Stimulated activated CD8-positive, alpha-beta memory T cell treated with anti-CD3 and anti-CD28 coated beads, Interleukin-2, amount 100 ng/mL, for 1 hour (primary cell): ENCODE measurements at places on chromosomes 6 and 20.

DNA sequence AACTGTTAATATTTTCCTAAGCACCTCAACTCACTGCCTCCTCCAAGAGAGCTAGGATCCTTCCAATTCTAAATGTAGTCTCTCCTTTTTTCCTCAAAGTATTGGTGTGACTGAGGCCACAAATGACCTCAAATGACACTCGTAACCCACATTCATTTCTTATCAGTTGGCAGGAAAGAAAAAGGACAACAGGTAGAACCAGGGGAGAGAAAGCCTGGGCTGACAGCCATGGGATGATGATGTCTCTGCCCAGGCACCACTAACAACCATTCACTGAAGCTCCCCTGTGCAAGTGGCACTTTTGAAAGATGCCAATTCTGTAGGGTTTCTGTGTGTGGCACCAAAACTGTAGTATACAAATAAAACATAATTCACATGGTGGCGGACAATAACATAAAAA is 7.4 kb downstream of the ZBTB24 start:
- no peak for DNase-seq

GRCh38 chr6:87848616-87849015 is 146.6 kb upstream of the AKIRIN2 start:
- DNase-seq = no peak

DNA sequence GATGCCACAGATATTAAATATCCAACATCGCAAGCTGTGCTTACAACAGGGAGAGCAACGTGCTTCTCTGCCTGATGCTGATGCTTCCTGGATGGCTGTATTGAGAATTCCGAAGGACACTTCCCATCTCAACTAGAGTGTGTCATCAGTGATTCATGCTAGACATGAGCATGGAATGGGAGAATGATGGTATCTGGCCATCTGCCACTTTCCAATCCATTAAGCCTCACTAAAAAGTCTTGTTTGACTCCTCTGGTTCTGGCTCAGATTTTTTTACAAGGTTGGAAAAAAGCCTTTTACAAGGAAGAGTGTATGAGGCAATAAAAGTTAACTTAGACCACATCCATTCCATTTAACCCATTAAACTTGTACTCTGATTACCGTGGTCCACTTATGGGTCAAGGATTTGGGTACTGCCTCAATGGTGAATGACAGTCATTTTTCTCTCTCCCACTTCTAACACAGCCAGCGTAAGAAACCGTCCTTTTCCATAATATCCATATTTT is 265.3 kb downstream of the UST start:
- no peak for DNase-seq

DNA sequence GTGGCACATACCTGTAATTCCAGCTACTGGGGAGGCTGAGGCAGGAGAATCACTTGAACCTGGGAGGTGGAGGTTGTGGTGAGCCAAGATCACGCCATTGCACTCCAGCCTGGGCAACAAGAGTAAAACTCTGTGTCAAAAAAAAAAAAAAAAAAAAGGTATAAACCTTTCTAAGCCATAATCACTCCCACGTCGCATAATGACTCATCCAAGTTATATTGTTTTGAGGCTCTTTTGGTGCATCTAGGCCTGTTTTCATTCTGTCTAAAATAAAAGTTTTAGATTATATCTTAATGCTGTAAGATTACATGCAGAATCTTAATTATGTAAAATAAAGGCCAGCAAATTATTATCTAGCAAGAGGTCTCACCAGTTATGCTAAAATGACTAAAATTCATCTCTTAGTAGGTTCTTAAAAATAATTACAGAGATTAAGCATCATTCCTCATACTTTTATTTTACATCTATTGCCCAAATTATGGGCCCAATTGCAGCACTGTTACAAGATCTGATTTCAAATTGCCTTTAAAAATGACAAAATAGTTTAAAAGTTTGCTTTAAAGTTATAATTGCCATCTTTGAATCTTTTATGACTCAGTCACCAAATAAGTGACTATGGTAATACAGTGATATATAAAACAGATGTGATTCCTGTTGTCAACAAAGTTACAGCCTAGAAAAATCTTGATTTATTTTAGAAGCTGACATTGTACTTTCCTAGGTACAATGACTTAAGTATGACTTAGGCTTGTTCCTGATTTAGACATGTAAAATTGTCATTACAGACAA is 10.4 kb upstream of the SUMO4 start:
- DNase-seq = no peak

DNA sequence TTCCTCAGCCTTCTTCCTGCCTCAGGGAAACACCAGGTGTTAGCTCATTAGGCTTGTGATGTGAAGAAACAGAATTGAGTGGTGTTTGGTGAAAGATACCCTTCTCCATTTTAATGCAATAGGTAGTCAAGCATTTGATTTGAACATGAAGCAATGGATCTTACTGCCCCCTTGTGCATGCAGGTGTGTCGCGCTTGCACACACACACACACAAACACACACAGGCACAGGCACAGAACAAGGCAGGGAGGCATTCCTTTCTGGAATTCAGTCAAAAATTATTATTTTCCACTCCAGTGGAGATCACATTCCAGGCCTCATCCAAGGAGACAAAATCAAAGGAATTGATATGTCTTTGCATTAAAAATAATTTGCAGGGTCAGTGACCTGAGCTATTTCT is 667.0 kb upstream of the MARCKS start:
- no peak for DNase-seq

GRCh38 chr6:135811170-135811569 is 40.3 kb upstream of the PDE7B start:
- DNase-seq = no peak

DNA sequence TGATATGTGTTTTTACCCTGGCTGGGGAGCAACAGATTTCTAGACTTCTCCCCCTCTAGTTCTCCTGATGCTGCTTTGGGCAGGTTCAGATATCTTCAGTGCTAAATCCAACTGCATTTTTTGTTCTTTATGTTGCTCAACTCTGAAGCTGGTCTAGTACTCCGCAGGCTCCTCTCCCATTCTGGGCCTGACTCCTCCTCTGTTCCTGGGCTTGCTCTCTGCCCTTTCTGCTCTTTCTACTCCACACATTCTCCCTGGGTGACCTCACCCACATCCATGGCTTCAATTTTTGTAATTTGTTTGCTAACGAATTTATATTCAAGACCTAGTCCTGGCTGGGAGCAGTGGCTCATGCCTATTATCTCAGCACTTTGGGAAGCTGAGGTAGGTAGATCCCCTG is 6.4 kb downstream of the FYN start:
- DNase-seq = no peak

DNA sequence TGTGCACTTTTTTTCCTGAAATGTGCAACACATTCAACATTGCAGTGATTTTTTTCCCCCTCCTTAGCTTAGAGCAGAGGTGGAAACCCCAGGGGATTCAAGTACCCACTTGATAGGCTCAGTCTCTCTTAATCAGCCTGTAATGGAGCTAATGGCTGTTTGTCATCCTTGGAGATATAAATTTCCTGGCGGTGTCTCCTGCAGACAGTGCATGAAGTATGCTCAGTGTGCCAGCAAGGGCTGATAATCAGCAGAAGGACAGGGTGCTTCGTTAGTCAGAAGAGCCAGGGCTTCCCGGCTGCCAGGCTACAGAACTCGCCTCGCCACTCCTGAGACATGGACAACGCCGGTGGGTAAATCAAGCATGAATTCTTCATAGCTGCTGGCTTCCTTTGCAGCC is 69.8 kb upstream of the PHACTR2 start:
- no peak for DNase-seq

- no peak for DNase-seq
Observed at GRCh38 chr6:100176311-100176950, 182.4 kb upstream of the MCHR2 start.

GRCh38 chr6:137864812-137865508 is 2.1 kb upstream of the TNFAIP3 start:
- DNase-seq = no peak

GRCh38 chr6:72418495-72418894 is 203.4 kb upstream of the KCNQ5 start:
- no peak for DNase-seq

DNA sequence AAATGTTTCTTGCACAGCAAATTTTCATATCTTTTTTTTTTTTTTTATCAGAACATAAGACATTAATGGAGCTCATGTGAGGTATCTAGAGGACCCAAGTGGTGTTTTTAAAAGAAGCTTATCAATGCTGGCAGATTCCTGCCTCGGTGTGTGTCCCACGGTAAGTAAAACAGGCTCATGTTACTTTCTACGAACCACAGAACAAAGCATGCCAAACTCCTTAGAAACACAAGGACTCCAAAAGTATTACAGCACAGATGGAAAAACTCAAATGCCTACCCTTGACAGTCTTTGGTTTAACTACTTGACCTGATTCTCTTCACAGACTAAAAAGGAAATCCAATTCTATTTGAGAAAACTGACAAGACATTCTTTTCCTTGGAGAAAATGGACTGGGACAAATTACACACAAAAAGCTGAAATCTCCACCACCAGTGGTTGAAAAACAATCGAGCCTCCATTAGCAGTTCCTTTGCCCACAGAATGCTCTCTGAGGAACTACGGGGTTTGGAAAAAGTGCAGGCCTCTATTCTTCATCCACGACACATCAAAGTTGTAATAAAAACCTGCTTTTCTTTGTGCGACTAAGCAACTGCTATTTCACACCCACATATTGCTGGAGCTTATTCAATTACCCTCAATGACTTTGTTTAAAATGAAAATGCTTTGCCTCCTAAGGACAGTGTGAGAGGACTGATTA is 5.4 kb downstream of the METTL24 start:
- DNase-seq = no peak

- DNase-seq = no peak
Observed at GRCh38 chr20:51097351-51098120, 74.6 kb upstream of the KCNG1 start.

- DNase-seq = no peak
Observed at GRCh38 chr6:150865043-150865405, 478 bp upstream of the MTHFD1L start.

GRCh38 chr20:34880215-34880850 is 3.9 kb downstream of the ACSS2 start:
- DNase-seq = no peak

DNA sequence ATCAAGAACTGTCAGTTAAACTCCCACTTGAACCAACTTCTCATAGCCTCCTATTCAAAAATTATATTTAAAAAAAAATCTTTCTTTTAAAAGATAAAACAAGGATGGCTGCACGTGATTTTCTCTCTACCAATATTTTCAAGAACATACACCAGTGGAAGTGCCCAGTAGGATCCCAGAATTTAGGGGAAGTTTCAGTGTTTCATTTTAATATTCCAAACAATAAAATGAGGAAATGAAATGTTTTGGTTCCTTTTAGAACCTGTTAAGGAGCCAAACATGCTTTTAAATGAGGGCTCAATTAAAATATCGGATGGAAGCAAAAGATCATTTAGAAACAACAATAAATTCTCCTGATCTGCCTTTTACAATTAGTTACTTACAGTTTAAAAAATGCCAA is 26.4 kb upstream of the PRELID3B start:
- DNase-seq = no peak
